T follicular helper cell (primary cell): ENCODE measurements at places on chromosomes 5 and 9.
A peak's percentile ranks its signal among the peaks of the same experiment; 100 is the strongest.

DNA sequence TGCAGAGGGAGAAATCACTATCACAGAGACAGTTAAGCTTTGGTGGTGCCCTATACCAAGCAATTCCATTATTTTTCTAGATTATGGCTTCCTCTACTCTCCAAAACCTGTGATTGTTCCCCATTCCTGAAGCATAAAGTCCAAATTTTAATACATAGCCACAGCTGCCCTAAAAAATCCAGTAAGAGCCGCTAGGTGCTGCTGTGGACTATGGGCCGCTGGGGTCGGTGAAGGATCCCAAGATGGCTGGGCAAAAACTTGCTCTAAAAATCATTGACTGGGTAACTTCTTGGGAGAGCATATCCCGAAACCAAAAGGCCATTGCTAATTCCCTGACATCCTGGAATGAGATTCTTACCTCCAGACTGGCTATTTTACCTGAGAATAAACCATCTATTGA, 245.3 kb downstream of the NFIB start:
- DNase-seq: no peak

DNA sequence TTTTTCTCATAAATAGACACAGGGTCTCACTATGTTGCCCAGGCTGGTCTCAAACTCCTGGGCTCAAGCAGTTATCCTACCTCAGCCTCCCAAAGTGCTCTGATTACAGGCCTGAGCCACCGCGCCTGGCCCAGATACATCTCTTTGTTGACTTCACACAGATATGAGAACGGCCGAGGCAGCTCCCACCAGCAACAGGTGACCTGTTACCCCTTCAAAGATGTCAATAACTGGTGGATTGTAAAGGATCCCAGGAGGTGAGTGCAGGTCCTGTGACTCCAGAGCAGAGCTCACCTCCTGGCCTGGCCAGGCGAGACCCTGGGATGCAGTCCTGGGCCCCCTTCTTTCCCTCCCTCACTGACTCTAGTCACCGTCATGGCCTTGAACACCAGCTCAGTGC, 9.2 kb downstream of the POMT1 start:
- no peak for DNase-seq

DNA sequence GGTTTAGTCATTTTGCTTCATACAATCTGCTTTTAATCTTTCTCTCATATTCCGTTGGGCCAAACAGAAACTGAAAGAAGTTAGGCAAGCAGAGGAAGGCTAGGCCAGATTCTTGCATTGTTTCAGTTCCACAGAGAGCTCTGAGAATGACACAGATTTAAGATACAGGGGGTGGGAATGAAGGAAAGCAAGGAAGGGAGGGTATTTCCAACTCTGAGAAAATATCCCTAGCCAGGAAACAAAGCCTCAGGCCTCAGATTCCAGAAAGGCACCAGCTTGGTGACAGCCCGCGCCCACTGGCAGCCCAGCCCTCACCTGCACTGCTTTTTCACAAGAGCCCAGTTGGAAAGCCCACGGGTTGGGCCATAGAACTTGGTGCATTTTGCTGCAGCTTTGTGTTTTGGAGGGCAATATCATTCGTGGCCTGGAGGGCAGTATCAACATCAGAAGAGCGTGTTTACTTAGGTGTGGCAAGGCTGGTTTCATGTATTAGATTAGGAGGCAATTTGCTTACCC, 63.5 kb downstream of the ENC1 start:
- DNase-seq: no peak

DNA sequence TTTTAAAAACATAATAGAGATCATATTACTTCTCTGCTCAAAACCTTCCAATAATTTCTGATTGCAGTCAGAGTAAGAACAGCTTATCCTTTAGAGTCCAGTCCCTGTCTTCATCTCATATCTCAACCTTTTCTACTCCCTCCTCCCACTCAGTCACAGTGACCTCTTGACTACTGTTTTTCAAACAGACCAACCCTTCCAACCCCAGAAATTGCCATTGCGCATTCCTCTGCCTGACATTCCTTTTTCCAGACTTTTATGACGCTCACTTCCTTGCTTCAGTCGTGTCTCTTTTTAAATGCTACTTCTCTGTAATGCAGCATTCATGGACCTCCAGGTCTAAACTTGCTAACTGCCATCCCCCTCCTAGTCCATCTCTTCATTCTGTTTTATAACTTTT, 800.5 kb downstream of the BRINP1 start:
- no peak for DNase-seq

DNA sequence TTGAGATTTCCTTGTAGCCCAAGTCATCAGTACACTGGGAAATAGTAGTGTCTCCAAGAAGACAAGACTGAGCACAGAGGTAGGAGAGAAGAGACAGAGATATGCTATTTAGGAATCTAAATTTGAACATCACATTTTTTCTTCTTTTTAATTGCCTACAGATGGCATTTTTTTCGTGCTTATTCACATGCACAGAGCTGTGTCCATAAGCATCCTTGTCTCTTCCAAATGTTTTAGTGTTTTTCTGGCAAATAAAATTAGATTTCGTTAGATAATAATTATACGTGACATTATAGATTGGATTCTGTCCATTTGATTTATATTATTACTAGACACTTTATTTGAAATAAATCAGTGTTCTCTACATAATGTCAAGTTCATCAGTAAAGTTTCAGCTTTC, 80.9 kb downstream of the PRR16 start:
- no peak for DNase-seq

GRCh38 chr5:144697847-144698262, 527.2 kb downstream of the KCTD16 start:
- no peak for DNase-seq

DNA sequence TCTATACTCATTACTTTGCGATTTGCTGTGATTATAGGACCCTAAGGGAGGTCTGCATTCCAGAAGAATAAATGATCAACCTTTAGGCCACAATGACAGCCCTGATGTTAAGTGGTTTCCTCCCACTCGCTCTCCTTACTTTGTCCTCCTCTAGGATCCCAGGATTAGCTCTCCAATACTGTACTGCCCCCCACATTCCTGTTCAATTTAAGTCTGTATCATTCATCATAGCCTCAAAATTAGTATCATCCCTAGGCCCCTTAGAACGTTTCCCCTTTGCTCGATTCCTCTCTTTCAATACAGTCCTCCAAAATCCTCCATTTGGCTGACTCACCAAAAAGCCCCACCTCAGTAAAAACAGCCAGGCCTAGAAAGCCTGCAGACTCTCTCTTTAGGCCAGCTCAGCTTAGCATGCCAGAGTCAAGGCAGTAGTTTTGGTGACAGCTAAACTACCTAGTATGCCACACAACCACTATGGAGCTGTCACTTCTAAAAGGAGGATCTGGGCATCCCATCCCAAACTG, 24.4 kb downstream of the RNF145 start:
- no peak for DNase-seq

DNA sequence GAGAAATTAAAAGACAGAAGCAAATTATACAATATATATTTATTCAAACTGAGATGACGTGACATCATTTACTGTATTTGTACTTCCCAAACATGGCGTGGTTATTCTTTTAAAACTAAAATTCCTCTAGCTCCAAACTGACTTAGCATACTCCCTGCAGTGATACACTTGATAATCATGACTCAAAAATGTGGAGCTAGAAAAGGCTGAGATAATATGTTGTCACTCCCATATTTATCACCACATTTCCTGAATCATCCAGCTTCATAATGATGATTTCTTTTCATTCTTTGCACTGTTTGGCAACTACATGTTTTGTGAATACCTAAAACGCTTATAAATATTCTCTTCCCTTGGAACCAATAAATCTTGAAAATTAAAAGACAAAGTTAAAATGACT, 341.0 kb downstream of the EBF1 start:
- no peak for DNase-seq

- peak; percentile 26 for DNase-seq
These were observed 79.3 kb downstream of the SLC28A3 start for GRCh38 chr9:84261070-84261746.

DNA sequence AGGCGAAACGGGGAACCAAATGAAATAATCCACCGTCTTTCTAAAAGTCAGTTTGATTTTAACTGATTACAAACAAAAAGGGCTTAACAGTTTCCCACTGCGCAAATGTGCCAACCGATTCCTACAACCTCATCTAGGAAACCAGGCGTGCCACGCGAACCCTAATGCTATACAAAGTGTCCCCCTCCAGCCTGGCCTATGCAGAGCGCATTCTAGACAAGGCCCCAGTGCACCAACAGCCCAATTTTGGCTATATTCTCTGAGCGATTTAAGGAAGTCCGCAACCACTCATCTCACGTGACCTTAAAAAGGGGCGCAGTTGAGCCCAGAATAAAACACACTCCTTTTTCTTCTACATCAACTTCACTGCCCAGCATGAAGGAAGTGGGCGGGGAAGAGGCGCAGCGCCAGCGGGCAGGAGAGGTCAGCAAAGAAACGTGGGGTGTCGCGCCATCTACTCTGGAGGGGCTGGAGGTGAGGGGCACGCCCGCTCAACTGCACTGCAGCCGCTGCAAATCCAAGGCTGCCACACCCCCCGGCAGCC, 779 bp downstream of the FAM13B start:
- peak; percentile 33 for DNase-seq
